NCI-H1092 treated with DMSO at 0.1 percent for 48 hours (cell line): ENCODE measurements at places on chromosomes 7 and 10.
A peak's percentile ranks its signal among the peaks of the same experiment; 100 is the strongest.

- peak; percentile 48 for DNase-seq
Observed at GRCh38 chr7:2403718-2404648, 572 bp downstream of the CHST12 start.

DNA sequence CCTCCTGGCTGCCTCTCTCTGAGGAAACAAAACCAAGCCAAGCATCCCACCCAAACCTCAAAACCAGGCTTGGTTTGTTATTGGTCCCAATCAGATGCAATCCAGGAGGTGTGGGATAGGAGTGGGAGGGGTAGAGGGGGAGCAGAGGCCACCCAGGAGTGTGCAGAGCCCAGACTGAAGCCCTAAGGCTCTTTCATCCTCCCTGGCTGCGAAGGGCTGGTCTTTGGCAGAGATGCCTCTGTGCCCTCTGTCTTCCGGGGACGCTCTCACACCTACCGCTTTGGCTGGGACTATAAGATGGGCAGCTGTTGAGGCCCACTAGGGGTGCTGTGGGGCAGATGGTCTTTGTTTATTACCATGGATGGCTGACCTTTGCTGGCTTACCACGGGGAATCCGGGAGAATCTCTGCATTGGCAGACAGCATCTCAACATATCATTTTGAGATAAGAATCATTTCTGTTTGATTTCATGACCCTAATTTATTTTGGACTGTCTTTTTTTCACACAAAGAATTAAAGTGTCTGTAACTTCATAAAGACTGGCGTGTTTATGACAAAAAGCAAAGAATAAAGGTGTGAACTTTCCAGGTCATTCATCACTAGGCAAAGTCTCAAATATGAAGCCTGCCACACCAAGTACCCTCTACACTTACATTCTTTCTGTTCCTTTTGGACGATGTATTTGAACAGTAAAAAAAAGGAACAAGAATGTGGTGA is 6.5 kb upstream of the DENND2A start:
- peak; percentile 76 for DNase-seq

GRCh38 chr7:131721660-131722059 is 165.2 kb upstream of the PODXL start:
- DNase-seq: no peak

DNA sequence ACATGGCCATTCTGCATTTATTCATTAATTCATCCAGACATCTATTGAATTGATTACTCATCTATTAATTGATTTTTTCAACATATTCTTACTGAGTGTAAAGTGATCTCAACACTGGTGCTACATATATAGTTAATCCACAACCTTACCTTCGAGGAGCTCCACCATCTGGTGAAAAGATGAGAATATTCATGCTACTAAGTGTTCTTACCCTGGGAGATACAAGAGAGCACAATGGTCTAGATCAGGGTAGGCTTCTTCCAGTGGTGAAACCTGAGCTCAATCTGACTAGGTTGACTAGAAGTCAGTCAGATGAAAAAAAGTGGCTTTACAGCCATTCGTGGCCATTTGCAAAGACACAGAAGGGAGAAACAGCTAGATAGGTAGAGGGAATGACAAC is 507.4 kb downstream of the ANKRD7 start:
- DNase-seq: no peak

DNA sequence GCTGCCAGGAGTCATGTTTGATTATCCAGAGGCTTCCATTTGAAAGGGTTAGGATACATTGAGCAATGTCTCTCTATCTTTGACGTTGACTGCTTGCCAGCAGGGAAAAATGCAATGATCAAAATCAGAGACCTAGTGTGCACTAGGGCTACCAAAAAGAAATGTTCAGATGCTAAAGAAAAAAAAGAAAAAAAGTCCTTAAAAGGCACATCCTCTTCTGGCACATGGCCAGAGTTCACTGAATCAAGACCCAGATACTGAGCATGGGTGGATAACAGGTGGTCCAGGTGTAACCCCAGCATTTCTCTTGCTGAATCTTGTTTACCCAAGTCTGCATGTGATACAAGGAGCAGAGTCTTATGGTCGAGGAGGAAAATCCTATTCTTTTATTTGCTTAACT is 899.3 kb downstream of the SORCS3 start:
- no peak for DNase-seq

DNA sequence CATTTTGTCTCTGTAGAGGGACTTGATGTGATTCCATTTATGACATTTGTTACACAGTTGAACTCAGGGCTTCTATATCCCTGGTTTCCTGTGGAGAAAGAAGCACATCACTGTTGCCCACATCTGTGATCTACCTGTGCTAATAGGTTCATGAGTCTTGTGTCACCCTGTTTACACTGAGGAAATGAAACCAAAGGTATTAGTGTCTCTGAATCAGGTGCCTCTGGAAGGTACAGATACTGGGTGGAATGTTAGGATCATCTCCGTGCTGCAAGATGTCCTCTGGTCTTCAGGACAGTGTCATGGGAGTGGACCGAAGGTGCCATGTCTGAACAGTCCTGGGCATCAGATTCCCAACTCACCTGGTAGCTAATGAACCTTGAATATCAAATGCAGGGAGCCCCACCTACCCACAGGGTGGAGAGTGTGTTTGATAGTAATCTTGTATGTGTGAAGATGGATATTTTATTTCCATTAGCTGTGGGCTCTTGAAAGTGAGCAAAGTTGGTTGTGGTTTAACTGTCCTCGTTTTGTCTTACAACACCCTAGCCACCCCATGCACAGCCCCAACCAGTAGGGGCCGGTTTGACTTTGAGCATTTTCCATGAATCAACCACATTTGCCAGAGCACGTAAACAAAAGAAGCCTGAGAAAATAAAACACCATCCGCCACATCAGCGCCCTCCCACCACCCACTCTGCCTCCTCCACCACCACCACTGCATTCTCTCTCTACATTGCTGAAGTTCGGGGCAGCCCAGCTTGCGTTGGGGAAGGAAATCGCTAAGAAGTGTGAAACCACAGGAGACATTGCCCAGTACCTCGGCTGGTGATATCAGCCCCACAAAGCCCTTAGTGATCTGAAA is 40.7 kb downstream of the TARP start:
- DNase-seq: no peak

- no peak for DNase-seq
Observed at GRCh38 chr7:158453663-158454062, 134.0 kb downstream of the PTPRN2 start.

GRCh38 chr7:75872073-75872782 is 6.6 kb upstream of the RHBDD2 start:
- no peak for DNase-seq

DNA sequence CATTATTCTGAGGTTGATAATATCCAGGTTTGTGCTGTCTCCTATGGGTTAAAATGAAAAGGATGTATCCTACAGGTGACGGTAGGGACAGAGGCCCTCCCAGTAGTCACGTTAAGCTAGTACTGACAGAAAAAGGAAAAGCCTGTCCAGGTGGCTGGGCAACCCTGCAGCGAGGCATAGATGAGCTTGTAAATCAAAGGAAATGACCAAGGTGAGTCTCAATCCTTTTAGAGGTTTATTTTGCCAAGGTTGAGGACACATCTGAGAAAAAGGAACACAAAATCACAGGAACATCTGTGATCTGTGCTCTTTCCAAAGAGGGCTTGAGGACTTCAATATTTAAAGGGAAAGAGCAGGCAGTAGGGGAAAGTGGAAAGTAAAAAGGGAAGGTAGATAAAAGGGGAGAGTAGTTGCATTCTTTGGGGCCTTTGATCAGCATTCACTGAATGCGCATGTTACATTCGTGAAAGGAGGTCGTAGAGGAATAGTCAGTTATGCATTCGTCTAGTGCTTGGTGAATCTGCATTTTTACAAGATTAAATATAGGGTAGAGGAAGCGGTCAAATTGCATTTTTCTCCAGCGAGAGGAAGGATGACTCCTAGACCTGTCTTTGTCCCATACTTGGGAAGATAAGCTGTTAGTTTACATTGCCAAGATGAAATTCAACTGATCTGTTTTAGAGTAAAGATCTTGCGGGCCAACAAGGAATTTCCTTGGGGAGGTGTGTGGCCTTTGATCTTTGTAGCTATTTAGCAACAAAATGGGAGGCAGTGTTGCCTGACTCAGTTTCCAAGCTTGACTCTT is 884 bp upstream of the GSTO1 start:
- DNase-seq: no peak

GRCh38 chr7:12032146-12032545 is 178.9 kb upstream of the TMEM106B start:
- DNase-seq: no peak

GRCh38 chr10:581776-582330 is 107.6 kb downstream of the DIP2C start:
- no peak for DNase-seq
